ENCODE measurements at places on chromosomes 11 and 22.

- peak; percentile 85 for DNase-seq
Observed at GRCh38 chr11:47578524-47579494, at the start of the genes KBTBD4 and NDUFS3. Gene KBTBD4 (minus strand): TSS chr11:47578970. CDS start chr11:47578951, 19 bp downstream. Gene NDUFS3 (plus strand): TSS chr11:47579074. CDS start chr11:47579092, 18 bp downstream.

GRCh38 chr11:72039856-72040401 lies 40.4 kb downstream of the NUMA1 start:
- peak; percentile 22 for DNase-seq

- peak; percentile 70 for DNase-seq
Observed at GRCh38 chr11:130070846-130071200, 1.1 kb downstream of the APLP2 start.

DNA sequence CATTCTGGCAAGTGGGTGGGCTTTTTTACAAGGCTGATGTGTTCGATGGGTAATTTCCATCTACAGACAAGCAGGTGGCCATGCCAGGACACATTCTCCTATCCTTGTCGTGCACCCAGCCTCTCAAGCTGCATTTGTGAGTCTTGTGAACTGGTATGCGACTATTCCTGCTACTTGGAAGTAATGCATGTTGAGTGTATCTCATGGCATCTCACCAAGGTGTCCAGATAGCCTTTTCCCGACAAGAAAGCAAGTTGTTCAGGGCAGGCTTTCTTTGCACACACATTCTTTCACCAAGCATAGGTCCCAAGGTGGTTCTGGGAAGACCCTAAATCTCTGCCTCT lies 18.8 kb upstream of the SYT13 start:
- DNase-seq, result no peak

- no peak for DNase-seq
Observed at GRCh38 chr11:94131718-94132115, 3.1 kb downstream of the PANX1 start.

- no peak for DNase-seq
Observed at GRCh38 chr11:68352591-68352990, 40.2 kb downstream of the LRP5 start.
